Foreskin keratinocyte (primary cell): ENCODE measurements at places on chromosomes 4 and X. TPM values are rescaled to one million over a fixed set of nuclear protein-coding genes. Genes with fewer than 3 reads are reported as not detected.

Gene VSIG4
- not detected in 2 replicates for total RNA-seq

Gene ADGRA3
- 47.6 and 47.7 TPM in 2 replicates for total RNA-seq

Gene TMPRSS11F
- 0.04 and 0.10 TPM in 2 replicates for total RNA-seq

Gene MID1
- total RNA-seq, result 12.6 and 17.6 TPM in 2 replicates

Gene ODAPH
- 0.53 and 0.71 TPM in 2 replicates for total RNA-seq

Gene UBA6
- total RNA-seq, result 106 and 139 TPM in 2 replicates

Gene IQCM
- total RNA-seq, result not detected in 2 replicates

Gene EDA2R
- 1.7 and 2.9 TPM in 2 replicates for total RNA-seq

Gene PPP1R3F
- total RNA-seq, result 0.92 and 1.2 TPM in 2 replicates

Gene UCP1
- not detected in 2 replicates for total RNA-seq

Gene PLS3
- 292 and 305 TPM in 2 replicates for total RNA-seq

Gene ZAR1
- not detected in 2 replicates for total RNA-seq

Gene EDNRA
- total RNA-seq, result 3.7 and 5.1 TPM in 2 replicates
